ENCODE measurements at places on chromosomes 7 and 10.

DNA sequence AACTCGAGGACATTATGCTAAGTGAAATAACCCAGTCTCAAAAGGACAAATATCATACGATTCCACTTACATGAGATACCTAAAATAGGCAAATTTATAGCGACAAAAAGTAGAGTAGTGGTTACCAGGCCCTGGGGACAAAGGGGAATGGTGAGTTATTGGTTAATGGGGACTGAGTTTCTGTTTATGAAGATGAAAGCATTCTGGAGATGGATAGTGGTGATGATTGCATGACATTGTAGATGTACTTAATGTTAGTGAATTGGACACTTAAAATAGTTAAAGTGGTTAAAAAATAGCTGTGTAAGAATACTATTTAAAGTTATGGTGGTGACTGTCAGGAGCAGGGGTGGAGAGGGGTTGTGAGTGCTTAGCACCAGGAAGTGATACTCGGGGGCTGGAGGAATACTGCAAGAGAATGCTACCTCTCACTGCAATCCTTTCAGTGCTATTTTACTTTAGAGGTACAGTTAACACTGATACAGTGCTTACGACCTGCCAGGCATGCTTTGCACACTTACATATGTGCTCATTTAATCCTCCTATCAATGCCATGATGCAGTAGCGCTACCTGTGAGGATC is 16.7 kb upstream of the TEX36 start:
- DNase-seq: no peak

GRCh38 chr7:146486519-146486918 is 369.9 kb downstream of the CNTNAP2 start:
- DNase-seq: no peak

- DNase-seq: peak; percentile 7
These were observed 119.6 kb upstream of the AFAP1L2 start for GRCh38 chr10:114523876-114524275.

DNA sequence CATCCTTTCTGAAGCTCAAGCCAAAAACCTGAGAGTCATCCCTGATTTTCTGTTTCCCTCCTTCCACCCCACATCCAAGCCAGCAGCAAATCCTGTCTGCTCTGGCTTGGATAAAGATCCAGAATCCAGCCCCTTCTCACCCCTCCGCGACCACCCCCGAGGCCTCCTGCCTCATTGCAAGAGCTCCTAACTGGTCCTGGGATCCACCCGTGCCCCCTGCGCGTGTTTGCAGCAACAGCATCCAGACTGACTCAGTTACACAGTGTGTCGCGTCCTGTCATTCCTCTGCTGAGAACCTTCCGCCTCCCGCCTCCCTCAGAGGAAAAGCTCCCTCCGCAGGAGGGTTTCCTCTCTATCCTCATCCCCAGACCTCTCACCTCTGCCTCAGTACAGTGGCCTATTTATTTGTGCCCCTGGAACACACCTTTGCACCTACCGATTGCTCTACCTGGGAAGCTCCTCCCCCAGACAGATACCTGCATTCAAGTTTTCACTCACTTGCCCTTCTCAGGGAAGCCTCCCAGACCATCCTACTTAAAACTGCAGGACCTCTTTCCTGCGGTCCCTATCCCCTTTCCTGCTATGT is 21.6 kb upstream of the GRID1 start:
- no peak for DNase-seq

DNA sequence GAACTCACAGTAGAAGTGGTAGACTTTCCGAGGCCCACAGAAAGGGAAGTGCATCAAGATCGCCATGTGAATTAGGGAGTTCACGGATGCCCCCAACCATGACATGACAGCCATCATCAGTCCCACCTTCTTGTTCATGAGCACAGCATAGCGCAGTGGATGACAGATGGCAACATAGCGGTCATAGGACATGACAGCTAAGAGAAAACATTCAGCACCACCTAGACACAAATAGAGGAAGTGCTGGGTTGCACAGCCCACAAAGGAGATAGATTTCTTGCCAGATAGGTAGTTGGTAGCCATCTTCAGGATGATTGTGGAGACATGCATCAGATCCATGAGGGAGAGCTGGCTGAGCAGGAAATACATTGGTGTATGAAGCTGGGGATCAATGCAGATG is 342 bp downstream of the OR2AE1 start:
- DNase-seq: peak; percentile 9

- no peak for DNase-seq
These were observed 14.6 kb upstream of the NPS start for GRCh38 chr10:127534496-127534895.

GRCh38 chr10:30357075-30357801 is 8.2 kb upstream of the MTPAP start:
- peak; percentile 25 for DNase-seq

Data from RPMI8226 (cell line).